CD4-positive, alpha-beta T cell treated with Interleukin-2 at 100 ng/mL for 4 hours (primary cell): ENCODE measurements at places on chromosomes 13 and 19.
A peak's percentile ranks its signal among the peaks of the same experiment; 100 is the strongest.

- DNase-seq, result no peak
These were observed 39.0 kb downstream of the RCBTB2 start for GRCh38 chr13:48493851-48494250.

GRCh38 chr13:97975280-97975847 is 21.9 kb downstream of the IPO5 start:
- no peak for DNase-seq

DNA sequence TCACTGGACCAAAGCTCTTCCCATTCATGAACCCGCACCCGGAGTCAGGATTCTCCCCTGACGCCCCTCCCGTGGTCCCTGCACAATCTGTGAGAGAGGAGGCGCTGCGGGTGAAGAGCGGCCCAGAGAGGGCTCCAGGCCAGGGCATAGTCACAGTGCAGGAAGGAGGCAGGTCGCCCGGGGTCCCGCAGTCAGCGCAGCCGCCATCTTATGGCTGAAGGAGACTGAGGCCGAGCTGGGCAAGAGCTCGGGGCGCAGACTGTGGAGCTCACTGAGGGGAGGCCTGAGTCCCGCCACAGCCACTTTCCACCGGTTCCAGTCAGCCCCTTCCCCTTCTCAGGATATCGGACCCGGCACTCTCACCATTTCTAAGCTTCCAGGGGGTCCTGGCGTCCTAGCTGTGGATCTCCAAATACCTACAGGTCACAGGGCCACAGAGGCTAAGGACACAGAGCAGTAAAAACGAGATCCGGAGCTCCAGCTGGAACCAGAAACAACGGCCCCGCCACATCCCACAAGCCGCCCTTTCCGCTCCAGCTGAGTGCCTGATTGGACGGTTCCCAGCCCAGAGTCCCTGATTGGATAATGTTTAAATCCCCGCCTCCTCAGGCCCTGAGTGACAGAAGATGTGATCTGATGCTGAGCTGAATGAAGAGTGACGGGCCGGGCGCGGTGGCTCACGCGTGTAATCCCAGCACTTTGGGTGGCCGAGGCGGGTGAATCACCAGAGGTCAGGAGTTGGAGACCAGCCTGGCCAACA is at the start of gene ZNF99:
ZNF99 (minus strand) TSS at position 501 of the 760 bp plus-strand sequence; CDS start at position 366, 135 bp downstream.
- DNase-seq, result no peak

GRCh38 chr13:113901231-113901630 is 37.4 kb upstream of the GAS6 start:
- no peak for DNase-seq

DNA sequence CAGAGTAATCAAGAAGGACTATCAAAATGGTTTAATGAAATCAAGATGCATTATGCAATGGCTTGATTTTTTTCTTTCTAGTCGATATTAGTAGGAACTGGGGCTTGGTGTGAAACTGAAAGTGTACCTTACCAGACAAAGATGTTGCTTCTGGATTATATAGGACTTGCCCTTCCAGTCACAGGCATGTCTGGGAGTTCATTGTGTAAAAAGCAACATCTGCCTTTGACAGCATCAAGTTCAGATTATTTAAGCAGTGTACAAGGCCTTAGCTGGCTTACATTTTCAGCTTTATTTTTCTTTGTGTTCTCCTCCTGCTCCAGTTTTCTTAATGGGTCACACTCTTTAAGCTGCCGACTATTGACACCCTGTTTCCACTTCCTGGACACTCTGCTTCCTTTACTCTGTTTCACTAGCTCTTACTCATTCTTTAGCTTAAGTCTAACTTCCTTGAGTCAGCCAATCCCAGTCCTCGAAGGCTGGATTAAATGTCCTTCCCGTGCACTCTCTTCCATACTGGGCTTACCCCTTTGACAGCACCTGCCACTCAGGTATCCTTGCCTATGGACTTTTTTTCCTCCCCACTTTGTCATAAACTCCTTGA is 29.4 kb upstream of the OLFM4 start:
- no peak for DNase-seq

GRCh38 chr19:33906578-33907335 is 110.1 kb downstream of the KCTD15 start:
- DNase-seq, result no peak

DNA sequence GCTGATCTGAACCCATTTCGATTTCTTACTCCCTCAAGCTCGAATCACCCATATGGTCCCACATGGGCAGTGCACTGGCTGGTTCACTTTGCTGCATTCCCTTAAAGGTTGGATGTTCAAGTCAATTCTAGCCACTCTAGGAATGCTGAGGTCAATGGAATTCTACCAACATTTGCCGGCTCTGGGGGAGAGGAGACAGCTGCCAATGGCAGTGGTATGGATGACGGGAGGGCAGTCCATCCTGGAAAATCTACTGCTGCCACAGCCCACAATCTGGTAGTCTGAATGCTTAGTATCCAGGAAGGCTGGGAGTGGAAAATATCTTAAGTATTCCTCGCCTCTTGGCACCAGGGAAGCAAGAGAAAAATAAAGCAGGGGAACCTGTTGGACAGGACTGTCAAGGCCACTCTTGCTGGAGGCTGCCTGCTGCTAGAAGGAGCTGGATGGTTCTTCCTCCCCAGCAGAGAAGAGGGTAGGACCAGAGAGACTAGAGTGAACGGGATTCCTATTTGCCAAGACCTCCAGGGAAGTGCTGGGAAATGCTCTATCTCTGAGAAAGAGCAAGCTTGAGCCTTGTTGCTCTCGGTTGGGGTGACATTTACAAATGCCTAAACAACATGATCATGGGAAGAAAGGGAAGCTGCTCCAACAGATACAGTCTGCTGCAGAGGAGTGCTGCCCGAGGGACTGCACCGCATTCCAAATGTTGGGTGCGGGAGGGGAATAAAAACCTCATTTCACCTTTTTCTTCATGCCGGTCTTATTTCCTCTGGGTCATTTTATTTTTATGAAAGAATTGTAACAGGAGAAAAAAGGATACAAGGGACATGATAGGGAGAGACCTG is 20.7 kb upstream of the HMGB1 start:
- no peak for DNase-seq

DNA sequence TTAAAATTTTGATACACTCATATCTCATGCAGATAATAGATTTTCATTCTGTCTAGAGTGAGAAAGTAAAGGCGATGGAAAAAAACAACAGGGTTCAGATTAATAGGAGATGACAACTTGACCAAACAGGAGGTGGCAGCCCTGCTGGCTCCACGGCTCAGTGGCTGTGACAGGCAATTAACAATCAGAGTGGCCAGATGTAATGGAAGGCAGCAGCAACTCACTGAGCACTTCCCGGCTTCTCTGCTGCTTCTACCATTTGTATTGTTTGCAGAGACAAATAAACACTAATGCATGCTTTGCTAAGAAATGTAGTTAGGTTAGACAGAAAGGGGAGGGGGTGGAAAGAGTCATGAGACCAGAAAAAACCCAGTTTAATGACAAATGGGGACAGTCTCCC is 473.0 kb upstream of the SLC10A2 start:
- DNase-seq, result no peak

DNA sequence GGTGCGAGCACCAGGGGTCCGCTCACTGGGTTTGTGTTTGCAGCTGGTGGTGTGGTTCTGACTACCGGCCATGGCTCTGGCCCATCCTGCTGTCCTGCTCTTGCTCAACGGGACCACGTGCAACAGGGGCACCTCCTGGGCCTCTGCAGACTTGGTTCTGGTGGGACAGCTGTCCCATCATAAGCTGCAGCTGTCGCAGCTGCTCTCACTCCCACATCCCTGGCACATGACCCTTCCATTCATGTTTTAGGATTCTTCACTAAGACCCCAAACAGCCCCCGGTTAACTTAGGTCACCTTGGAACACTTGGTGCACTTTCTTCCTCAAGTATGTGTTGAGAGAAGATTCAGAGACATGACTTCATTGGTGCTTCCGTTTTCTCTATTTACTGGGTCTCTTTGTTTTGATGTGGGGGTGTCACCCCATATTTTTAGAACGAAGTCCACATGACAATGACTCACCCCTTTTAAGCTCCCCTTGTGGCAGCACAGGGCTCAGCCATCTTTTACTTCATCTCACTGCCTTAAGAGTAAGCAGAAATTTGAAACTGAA is 68.4 kb upstream of the ARHGEF7 start:
- peak; percentile 2 for DNase-seq

- DNase-seq, result no peak
These were observed 1.2 kb upstream of the CEACAM4 start for GRCh38 chr19:41627966-41628675.

- DNase-seq, result no peak
These were observed 407.8 kb downstream of the COG6 start for GRCh38 chr13:40063278-40063698.

- no peak for DNase-seq
These were observed 865.4 kb downstream of the SLITRK6 start for GRCh38 chr13:84933797-84934196.
